ENCODE measurements at places on chromosomes 6 and 20.

GRCh38 chr20:46588532-46589511, 38.4 kb upstream of the OCSTAMP start:
- no peak for DNase-seq

- no peak for DNase-seq
These were observed 28.5 kb downstream of the THBS2 start for GRCh38 chr6:169225131-169225576.

- no peak for DNase-seq
These were observed 226.6 kb downstream of the HACE1 start for GRCh38 chr6:104633125-104633524.

- DNase-seq, result no peak
These were observed 250.4 kb downstream of the C6orf118 start for GRCh38 chr6:165059032-165059431.

- no peak for DNase-seq
These were observed 7.2 kb downstream of the LMBRD1 start for GRCh38 chr6:69789578-69789977.

GRCh38 chr6:136921936-136922684, at the start of gene SLC35D3:
Gene SLC35D3 (plus strand): TSS chr6:136922301. CDS start chr6:136922429, 128 bp downstream.
- DNase-seq, result no peak

GRCh38 chr6:167274270-167274669, 16.8 kb upstream of the UNC93A start:
- no peak for DNase-seq

DNA sequence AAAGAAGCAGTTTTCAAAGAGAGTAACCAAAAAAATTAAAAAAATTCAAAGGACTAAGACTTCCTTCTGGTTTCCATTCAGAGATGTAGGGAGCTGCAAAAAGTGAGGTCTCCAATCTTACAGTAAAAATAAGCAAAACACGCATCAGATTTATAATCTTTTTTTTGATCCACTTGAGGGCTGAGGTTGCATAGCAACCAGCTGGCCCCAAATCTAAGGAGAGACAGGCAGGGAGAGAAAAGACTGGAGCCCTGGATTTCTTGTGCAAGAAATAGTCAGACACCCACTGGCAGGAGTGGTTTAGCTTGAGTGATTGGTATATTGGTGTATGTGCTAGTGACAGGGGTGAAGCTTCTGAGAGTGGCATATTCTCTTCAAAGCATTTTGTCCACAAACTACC, 135.9 kb upstream of the FUT9 start:
- DNase-seq, result no peak
